Lung (tissue), 17 donors: ENCODE measurements at places on chromosomes 4 and X.

DNA sequence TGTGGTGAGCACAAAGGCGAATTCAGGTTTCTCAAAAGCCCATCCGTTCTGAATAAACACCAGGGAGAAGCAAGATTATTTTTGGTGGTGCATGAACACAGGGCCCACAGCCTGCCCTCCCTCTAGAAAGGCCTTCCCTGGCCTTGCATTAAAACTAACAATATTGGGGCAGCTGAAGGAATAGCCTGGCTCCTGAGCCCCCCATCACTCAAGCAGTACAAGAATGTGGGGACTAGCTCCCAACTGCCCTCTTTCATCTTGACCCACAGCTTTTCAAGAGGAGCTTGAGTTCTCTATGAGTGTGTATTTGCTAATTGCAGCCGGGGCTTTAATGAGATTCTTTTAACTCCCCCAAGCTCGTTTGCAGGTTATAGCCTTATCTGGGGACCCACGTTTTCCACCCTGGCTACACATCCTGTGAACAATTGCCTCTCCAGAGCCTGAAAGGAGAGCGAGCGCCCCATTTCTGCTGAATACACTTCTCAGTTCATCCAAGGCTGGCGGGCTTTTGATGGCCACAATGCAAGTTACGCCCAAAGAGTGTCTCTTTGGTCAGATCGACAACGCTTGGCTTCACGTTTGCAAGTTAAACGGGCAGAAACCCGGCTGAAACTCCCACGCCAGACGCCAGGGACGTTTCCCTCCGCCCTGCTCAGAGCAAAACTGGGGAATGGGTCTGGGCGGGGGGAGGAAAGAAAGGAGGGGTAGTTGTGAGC lies 4.7 kb upstream of the GSX2 start:
- no peak for DNase-seq

DNA sequence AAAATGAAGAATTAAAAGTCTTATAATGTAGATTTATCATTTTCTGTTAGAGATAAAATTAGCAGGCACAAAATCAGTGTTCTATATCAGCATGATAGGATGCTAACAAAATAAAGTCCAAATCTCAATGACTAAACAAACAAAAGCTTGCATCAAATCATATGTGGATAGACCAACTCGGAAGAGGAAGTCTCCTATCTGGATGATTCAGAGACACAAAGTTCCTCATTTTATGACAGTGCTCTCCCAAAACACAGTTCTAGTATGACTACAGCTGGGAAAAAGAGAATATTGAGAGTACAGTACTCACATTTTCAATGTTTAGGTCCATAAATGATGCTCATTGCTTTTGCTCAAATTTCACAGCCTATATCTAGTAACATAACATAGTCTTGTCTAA lies 376.1 kb upstream of the CTSO start:
- DNase-seq: no peak

DNA sequence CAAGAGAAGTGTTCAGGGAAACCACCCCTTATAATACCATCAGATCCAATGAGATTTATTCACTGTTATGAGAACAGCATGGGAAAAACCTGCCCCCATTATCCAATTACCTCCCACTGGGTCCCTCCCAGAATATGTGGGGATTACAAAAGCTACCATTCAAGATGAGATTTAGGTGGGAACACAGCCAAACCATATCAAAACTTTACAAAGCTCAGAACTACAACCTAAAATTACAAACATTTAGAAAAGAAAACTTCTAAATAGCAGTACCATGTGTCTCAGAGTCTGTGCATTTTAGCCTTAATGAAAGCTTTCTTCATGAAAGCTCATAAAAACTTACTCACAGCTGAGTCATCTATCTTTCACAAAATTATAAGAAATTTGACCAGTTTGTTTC lies 1442.8 kb upstream of the PCDH7 start:
- DNase-seq: no peak

DNA sequence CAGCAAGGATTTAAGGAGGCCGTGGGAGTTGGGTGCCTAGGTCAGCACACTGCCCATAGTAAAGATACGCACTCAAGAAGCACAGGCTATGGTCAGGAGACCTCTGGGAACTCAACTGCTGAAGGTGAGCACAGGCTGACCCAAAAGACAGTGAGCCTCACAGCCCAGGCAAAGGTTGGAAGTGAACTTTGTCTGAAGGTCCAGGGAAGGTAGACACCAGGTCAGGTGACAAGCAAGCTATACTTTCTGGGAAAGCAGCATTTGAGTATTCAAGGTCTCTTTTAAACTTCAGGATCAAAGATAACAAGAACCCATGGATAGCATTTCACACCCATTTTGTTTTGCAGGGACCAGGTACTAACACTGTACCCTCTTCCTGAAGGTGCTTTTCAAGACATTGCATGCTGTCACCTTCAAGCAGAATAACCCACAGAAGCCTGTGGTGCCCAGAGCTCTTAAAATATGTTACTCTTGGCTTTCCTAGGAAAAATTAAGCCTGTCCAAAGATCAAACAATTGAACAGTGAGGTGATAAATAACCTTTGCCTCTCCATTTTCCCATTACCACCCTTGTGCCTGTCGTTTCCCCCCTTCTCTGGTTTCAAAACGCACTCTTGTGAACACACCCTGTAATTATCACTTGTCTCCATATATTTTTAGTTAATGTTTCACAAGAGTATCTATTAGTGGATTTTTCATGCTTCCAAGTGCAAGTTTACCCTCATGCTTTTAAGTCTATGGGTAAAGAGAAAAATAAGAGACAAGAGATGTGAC lies 3.4 kb upstream of the S100G start:
- DNase-seq: no peak
